ENCODE measurements at places on chromosomes 5 and 9.
A peak's percentile ranks its signal among the peaks of the same experiment; 100 is the strongest.

DNA sequence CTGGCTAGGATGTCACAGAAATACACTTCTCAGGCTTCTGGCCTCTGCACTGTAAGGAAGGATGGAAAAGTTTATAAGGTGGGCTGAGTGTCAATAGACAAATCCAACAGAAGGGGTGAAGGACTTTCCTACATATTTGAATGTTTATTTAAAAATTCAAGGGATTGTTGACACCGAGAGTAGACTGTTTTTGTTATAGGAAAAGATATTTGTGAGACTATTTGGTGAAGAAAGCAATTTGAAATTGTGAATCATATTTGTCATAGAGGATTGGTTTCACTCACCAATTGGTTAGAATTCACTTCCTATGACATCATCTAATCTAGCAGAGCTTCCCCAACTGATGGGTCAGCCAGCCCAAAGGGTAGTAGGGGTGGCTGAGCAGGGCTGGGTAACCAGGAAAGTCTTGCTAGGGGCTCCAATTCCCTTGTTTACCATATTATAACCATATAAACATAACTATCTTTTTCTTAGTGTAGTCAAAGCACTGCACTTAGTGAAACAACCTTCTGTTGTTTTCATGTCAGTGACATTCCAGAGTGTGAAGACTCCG lies 14.9 kb upstream of the MEGF10 start:
- no peak for DNase-seq

DNA sequence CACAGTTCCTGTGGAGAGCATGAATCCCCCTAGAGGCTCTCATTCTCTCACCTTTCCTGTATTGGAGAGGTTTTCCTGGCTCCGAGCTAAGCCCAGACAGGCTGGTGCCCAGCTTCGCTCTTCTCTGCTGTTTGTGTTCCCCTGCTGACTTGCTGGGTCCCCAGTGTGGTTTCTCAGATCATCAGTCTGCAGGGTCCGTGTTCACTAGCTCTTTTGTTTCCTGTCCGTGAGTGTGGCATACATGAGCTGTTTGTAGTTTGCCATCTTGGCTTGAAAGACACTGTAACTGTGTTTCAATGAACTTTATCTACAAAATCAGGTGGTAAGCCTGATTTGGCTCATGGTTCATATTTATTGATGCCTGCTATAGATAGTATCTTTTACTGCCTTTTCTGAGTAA lies 23.8 kb downstream of the LOX start:
- no peak for DNase-seq

DNA sequence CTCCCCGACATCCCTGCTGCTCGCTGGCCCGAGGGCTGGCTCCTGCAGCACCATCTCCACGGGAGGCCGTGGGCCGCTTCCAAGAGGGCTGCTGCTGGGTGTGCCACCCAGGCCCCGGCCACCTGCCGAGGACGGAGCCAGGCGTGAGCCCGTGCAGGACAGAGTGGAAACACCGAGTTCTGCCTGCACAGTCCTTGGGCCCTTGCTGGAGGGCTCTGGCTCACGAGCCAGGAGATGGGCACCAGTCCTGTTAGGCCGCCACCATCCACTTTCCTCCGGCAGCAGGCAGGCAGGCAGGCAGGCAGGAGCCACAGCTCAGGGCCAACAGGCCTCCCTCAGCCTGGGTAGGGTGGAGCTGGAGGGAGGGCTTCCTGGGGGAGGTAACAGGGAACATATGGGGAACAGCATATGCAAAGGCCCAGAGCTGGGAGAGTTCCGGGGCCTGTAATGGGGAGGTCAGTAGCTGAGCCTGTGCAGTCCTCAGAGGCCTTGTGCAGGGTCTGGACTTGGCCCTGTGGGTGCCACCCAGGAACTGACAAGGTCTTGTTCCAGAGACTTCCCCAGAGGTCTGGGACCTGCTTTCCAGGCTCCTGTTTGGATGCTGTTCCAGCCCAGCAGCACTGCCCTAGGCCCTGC lies 31.9 kb downstream of the RXRA start:
- DNase-seq: no peak

GRCh38 chr9:109483744-109484429 lies 14.2 kb downstream of the PTPN3 start:
- no peak for DNase-seq

GRCh38 chr5:39652036-39652435 lies 227.3 kb upstream of the DAB2 start:
- DNase-seq: no peak

- DNase-seq: no peak
Observed at GRCh38 chr5:125611541-125611940, 811.7 kb upstream of the GRAMD2B start.

DNA sequence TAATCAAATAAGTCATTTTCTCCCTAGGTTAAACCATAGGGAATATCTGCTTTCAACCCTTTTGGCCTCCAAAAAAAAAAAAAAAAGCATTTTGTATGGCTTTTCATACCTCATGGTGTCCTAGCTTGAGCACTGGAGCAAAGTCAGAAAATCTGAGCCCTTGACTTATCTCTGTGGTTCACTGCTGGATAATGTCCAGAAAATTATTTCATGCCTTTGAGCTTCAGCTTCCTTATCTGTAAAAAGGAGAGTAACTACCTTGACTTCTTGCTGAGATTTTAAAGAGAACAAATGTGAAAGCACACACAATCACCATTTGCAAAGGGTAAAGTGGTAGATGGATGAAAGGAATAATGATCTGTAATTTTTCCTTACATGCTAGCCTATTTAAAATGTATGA lies 165.9 kb downstream of the ALDH1A1 start:
- peak; percentile 13 for DNase-seq

DNA sequence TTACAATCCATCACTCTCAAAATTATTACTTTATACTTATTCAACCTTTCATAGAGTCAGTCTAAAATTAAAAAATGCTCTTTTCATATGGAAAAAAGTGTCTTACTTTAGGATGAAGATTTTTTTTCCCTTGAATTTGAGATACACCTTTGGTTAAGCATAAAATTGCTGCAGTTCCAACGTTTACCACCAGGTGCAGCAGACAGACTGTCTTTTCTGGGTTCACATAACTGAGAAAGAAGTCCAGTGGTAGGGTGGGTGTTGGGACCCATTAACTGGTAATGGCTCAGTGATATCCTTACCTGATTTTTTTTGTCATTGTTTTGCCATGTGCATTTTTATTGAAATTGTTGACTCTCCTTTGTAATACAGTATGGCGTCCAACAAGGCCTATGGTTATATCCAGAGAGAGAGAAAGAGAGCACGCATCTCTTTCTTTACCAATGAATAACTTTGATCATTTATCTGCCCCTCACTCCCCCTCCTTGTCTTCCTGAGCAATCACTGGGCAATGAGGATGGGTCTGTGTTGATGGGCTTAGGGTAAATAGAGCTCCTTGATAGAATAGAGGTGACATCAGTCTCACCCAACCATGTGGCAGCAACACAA lies 98.4 kb downstream of the FBXL7 start:
- peak; percentile 24 for DNase-seq

DNA sequence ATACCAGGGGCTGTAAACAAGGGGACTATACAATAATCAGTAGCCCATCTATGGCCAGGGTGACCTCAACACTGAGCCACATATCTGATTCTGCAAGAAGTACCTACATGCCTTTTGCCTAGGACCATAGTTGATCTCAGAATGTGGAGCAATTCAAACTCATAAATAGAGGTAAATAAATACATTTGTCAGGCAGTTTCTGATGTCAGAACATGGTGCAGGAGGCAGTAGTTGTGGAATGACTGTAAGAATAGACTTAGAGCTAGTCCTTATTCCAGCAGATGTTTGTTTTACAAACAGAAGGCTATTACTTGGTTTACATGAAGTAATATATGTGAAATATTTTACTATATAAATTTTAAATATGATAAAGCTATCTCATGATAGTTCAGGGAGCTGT lies 330.7 kb upstream of the DAB2 start:
- no peak for DNase-seq

- no peak for DNase-seq
Observed at GRCh38 chr9:6640268-6641051, 5.1 kb downstream of the GLDC start.

GRCh38 chr5:133389066-133389590 lies 223.2 kb downstream of the FSTL4 start:
- no peak for DNase-seq
